Activated gamma-delta T cell (primary cell): ENCODE measurements at places on chromosomes 2 and 18.

- DNase-seq: no peak
Observed at GRCh38 chr2:229888031-229888430, 33.8 kb downstream of the TRIP12 start.

DNA sequence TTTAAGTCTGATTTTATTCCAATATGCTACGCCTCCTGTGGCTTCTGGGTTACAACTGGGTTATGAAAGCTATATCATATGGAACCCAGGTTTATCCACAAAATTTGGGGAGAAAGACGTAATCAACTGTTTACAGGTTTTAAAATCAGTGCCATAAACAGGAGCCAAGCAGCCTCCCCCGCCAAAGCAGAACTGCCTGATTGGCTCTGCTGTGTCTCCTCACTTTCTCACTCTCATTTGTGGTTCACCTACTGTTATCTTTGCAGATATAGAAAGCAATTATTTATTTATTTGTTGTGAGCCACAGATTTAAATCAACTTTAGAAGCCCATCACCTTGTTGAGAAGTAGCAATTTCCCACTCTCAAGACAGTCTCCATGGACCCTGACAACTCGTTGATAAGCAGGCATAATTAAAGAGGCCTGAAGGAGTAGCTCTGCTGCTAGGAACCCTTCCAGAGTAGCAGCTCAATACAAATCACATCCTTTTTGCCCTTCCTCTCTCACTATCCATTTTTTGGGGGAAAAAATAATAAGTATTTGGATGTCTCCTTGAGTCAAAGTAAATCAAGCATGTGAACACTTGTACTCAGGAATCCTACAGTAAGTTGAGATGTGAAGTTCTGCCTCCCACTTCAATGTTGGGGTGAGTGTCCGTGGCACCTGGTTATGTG lies 191.0 kb upstream of the CCDC150 start:
- DNase-seq: no peak

DNA sequence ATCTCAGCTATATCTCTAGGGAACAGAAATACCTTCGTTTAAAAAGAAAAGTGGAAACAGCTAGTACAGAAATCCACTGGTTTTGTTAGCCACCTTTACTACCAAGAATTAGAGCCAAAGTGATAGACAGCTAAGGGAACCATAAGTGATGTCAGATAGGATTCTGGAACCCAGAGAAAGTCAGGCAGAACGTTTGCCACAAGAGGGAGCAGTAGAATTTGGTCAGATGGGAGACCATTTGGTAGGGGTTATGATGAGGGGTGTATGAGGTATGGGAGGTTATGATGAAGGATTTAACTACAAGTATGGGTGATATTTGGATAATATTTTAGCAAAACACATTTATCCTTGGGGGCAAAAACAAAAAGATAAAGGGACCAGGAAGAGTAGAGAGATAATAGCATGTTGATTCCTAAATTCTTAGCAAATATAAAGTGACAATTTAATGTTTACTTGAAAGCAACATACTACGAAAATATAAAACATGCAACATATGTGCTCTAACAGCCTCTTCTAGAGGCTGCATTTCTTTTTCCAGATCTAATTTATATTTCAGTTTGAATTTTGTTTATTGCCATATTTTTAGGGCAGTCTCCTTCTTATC lies 3.3 kb downstream of the SLC8A1 start:
- no peak for DNase-seq

GRCh38 chr2:221853297-221853696 lies 281.2 kb upstream of the EPHA4 start:
- DNase-seq: no peak

GRCh38 chr2:217471319-217471718 lies 531.5 kb downstream of the TNS1 start:
- no peak for DNase-seq
